ENCODE measurements at places on chromosomes 11 and 22.
A peak's percentile ranks its signal among the peaks of the same experiment; 100 is the strongest.

GRCh38 chr22:35740616-35741015, 22.9 kb downstream of the APOL5 start:
- DNase-seq: no peak

- DNase-seq: no peak
Measured at GRCh38 chr22:20615021-20615420, 107.6 kb downstream of the MED15 start.

DNA sequence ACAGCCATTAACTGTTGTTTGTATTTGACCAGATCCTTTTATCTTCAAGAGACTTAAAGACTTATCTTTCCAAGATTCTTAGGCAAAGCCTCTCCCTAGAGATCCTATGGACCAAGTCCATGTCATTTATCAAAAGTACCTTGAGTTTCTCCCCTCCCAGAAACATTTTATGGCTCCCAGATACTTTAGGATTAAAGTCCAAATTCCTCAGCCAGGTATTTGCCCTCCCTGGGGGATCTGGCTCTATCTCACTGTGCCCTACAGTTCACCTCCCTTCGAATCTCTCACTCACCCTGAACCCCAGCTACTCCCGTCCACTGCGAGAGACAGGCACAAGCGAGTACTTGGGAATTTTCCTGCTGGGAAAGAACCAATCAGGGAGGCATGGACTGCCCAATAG, 11.9 kb downstream of the MS4A8 start:
- no peak for DNase-seq

- DNase-seq: no peak
Measured at GRCh38 chr11:71064702-71065515, 187.5 kb downstream of the SHANK2 start.

- no peak for DNase-seq
Measured at GRCh38 chr11:86040919-86041850, 27.7 kb downstream of the PICALM start.

- no peak for DNase-seq
Measured at GRCh38 chr11:86067009-86067850, 1.7 kb downstream of the PICALM start.

DNA sequence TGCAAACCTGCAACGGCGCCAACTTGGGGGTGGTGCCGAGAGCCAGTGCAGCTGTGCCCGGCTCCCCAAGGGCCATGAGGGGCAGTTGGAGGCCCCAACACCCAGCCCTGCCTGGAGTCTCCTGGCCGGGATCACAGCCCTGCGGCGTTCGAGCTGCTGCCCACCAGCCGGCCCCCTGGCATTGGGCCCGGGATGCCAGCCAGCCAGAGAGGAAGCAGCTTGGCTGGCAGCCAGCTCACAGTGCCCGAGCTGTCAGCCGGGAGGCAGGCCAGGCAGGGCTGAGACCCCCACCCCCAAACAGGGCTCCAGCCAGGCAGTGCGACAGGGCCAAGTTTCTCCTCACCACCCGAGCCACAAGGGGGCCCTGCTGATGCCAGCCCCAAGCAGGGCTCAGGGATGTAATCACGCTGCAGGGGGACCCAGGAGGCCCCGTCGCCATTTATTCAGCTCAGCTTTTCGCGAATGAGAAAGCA, 26.0 kb upstream of the TCF20 start:
- no peak for DNase-seq

- no peak for DNase-seq
Measured at GRCh38 chr11:127998421-127998820, 588.9 kb downstream of the ETS1 start.

GRCh38 chr11:37104380-37104779, 506.3 kb upstream of the RAG2 start:
- no peak for DNase-seq

DNA sequence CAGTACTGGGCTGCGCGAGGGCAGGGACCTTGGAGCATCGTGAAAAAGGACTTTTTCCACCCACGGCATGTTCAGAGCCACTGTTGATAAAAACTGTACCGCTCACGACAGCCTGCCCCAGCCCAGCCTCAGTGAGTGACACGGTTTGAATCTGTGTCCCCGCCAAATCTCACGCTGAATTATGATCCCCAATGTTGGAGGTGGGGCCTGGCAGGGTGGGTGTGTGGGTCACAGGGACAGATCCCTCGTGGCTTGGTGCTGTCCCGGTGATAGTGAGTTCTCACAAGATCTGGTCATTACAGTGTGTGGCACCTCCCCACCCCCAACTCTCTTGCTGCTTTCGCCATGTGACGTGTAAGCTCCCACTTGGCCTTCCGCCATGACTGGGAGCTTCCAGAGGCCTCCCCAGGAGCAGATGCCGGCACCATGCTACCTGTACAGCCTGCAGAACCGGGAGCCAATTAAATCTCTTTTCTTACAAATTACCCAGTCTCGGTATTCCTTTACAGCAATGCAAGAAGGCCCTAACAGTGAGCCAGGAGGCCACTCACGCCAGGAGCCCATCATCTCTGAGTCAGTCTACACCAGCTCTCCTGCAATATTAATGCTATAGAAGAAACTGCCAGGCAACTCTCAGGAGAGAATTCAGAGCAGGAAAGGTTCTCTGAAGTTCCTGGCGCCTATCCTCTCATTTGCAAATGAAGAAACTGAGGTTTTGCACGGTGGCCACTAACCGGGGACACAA, 1.3 kb downstream of the TOLLIP start:
- DNase-seq: no peak

GRCh38 chr11:122230385-122230755, 114.4 kb upstream of the BLID start:
- no peak for DNase-seq

DNA sequence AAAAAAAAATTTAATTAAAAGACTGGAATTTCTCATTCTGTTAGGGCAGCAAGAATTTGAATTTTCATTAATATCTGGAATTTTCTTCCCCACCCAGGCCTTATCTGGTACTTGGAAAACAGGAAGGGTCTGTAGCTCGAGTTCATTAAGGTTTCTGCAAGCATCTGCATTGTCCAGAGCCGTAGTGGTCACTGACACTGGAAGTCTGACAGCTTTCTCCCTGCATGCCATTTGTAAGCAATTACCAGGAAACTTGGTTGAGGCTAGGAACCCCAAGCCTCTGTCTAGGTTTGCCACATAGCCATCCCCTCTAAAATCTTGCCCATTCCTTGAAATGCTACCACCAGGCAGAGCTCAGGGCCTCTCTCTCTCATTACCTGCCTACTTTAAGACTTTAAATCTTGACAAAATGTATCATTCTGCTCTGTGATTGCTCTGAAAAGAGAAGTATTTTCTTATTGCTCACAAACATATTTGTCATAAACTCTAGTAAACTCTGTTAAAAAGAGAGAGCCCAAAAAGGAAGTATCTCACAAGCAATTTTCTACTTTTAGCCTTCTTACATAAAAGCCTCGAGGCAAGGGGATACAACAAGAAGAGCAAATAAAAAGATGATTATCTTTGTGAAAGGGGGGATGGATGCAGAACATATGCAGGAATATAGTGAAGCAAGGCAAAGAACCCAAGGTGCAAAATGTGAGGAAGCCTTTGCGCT, 5.5 kb upstream of the PGM2L1 start:
- no peak for DNase-seq

- no peak for DNase-seq
Measured at GRCh38 chr11:134200688-134201087, 23.1 kb downstream of the NCAPD3 start.

GRCh38 chr11:119590651-119591351, 138.2 kb downstream of the NECTIN1 start:
- no peak for DNase-seq

GRCh38 chr11:36027731-36028130, 83.9 kb downstream of the LDLRAD3 start:
- no peak for DNase-seq

DNA sequence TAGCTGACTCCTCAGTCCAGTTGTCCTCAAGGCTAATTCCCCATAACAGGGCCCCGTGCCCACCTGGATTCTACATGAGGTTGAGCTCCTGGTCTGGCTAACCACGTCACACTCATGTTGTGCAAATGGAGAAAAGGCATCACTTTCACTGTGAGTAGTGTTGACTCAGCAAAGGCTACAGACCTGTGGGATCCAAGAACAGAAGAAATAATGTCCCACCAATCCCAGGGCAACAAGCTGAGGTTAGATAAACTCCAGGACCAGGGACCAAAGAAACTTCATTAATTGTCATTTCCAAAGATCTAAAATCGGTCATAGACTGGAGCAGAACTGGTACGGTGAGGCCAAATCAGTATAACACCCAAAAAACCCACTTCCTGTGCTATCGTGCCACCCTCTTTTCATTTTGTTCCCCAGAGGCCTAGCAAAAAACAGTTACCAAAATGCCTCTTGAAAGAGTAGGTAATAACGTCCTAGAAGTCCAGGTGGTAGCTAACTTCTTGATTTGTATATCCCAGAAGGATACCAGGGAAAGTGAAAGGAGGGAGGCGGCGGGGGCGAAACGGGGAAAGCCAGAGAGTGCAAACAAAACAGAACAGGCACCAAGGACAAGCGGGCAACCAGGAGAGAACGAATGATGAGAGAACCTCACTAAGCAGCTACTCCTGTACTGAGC, 1.4 kb downstream of the PCSK7 start:
- DNase-seq: peak; percentile 60

- no peak for DNase-seq
Measured at GRCh38 chr11:102488208-102488607, 35.6 kb upstream of the TMEM123 start.

- peak; percentile 48 for DNase-seq
Measured at GRCh38 chr11:117816846-117817367, 7.6 kb downstream of the FXYD2 start.

- DNase-seq: no peak
Measured at GRCh38 chr22:36086170-36086490, 57.5 kb upstream of the RBFOX2 start.

DNA sequence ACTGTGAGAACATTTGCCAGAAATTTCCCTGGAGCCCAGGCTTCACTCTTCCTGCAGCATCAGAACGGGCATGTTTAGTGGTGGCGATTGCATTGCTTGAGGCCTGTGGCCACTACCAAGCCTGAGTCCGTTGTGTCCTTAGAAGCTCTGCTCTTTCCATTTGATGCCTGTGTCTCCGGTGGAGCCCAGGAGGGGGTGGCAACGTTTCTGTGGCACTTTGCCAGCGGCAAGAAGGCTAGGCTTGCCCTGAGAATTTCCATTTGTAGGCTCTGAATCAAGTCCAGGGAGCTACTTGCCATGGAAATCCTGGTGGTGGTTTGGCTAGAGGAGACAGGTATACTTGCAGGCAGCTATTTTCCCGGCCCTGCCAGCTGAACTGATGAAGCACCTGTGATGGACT, 47.1 kb downstream of the ADAMTS8 start:
- DNase-seq: no peak

- DNase-seq: no peak
Measured at GRCh38 chr11:44742508-44743246, 15.9 kb downstream of the TSPAN18 start.

DNA sequence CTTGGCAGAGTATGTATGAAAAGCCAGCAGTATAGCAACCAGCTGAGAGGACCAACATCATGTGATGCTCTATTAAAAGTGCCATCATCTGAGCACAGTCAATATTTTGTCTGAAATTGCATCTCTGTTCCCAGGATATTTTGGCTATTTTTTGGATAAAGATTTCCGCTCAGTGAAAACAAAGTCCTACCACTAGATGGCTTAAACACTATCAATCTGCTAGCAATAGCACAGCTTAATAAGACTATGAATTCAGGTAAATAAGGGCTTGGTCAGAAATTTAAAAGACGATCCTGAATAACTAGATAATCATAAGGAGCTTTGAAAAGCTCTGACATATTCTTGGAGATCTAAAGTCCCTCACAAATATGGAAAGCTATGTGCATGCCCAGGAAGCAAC, 74.4 kb downstream of the MS4A13 start:
- no peak for DNase-seq

DNA sequence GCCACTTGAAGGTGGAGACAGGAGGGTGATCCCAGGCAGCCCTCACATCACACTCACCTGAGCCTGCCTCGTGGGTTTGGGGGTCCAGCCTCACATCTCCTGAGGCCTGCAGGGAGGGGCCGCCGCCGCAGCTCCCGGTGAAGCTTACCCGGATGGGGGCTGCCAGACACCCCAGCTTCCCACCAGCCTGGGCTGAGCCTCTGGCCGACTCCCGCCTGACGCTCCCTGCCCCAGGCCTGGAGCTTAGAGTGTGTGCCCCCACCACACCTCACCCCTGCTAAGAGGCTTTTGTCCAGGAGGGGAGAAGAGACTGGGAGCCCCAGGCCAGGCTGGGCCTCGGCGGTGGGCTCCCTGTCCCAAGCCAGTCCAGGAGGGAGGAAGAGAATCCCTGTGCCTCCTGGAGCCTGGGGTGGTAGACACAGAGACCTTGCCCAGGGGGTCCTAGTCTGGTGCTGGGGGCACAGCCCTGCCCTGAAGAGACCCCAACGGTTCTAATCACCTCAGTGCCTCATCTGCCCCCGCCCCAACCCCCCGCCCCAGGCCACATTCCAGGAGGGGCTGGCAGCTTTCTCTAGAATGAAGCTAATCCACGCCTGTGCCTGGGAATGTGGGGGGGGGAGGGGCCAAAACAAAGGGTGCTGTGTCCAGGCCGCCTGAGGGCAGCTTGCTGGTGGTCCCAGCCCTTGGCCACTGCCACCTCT, at the start of gene SLC16A8:
TSS of gene SLC16A8 (minus strand) at position 254 of the 701 bp plus-strand sequence. CDS start 1,311 bp downstream, outside the sequence.
- no peak for DNase-seq

DNA sequence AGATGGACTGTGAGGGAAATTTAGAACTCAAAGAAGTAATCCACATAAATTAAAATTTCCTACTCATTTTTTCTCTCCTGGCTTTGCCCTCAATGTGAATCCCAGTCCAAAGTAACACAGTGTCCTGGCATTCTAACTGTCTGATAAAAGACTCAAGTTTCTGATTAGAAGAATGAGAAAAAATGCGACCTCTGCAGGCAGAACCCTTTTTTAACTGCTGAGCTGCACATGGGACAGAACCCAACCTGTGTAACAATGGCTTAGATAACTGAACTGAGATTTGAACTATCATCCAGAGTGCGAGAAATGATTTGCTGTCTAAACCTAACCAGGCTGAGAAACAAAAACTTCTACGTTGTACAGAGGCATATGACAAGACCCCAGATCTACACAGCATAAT, 385.6 kb upstream of the LRRC4C start:
- no peak for DNase-seq

GRCh38 chr11:62888406-62888805, 7.7 kb downstream of the SLC3A2 start:
- DNase-seq: no peak

DNA sequence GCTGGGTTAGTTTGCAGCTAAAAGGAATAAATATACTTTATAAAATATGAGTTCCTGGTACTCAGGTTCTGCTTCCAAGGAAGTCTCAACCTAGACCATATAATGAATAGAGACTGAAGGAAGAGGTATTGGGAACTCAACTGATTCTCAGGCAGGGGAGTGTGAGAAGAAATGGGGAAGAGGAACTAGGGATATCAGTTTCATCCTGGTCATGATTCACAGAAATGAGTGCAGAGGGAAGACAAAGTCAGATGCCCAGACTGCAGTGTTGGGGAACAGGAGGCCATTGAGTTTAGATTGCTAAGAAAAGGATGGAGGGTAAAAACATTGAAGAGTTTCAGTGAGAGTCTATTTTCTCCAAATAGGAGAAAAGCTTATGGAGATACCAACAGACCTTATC, 28.8 kb downstream of the PLAAT5 start:
- DNase-seq: no peak

- no peak for DNase-seq
Measured at GRCh38 chr22:35467681-35468434, 67.9 kb downstream of the MCM5 start.
